ENCODE measurements at places on chromosomes 1 and 21.

DNA sequence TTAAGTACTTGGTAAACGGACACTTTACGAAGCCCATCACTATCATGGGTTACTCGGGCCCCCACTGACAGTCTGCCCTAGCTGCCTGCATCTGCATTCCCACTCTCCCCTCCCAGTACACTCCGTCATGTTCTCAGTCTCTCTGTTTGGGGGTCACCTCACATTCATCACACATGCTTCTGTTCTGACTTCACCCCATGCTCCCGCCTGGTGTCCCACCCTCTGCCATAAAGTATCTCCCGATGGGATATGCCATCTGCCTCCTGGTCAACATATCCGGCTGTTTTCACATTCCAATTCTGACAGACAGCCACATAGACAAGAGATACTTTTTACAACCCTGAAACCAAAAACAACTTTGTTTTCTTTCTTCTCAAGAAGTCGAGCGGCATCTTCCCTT is 1.0 kb downstream of the OLFML2B start:
- DNase-seq, result no peak

- DNase-seq, result peak; percentile 56
These were observed 143.0 kb downstream of the DNM3 start for GRCh38 chr1:171984262-171984661.

- DNase-seq, result no peak
These were observed 17.8 kb downstream of the GNG4 start for GRCh38 chr1:235631816-235632215.

DNA sequence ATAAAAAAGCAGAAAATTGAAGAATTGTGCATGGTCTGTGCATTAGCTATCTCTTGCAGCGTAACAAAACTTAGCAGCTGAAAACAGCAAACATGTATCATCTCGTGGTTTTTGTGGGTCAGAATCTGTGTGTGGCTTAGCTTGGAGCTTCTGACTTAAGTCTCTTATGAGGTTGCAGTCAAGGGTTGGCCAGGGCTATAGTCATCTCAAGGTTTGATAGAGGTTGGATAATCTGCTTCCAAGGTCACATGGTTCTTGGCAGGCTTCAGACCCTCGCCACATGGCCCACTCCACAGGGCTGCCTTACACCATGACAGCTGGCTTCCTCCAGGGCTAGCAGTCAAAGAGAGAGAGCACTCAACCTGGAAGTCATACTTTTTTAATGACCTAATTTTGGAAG is 35.9 kb downstream of the CNST start:
- DNase-seq, result no peak

GRCh38 chr1:34681480-34682451 is 73.1 kb upstream of the GJB5 start:
- no peak for DNase-seq

DNA sequence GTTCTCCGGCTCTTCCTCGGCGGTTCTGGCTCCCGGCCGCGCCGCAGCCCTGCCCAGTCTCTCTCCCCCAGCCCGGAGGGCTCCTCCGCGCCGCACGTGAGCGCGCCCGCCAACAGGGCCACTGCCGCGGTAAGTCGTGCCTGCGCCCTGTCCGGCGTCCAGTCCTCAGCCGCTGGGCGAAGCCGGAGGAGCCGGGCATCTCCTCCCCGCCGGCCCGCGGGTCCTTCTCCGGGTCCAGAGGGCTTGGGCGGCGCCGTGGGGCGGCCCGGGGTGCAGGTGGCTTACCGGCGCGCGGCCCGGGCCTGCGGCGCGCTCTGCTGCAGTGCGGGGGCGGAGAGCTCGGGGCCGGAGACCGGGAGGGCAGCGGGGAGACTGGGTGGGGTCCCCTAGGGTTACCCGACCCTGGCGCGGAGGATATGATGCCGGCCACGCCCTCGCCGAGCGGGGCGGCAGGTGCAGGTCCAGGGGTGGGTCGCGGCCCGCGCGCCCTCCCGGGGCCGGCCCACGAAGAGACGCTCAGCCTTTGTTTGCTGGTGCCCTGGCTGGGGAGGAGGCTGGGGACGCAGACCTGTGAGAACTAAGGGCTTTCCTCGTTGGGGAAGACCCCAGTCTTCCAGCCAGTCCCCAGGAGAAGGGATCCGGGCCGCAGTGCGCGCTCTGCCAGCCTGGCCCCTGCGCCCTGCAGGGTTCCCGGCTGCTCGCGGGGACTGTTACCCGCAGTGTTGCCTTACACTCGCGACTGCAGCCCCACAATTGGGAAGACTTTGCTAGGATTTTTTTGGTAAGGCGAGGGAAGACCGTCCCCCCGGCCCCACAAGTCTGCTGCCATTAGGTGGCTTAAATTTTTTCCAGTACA is at the start of gene DOP1B:
TSS of gene DOP1B (plus strand) at position 10 of the 856 bp plus-strand sequence. CDS start 7,910 bp downstream, outside the sequence.
- DNase-seq, result peak; percentile 77

Measured in sciatic nerve (tissue), 2 donors.